D721Med (cell line): ENCODE measurements at places on chromosomes 7 and 10.

DNA sequence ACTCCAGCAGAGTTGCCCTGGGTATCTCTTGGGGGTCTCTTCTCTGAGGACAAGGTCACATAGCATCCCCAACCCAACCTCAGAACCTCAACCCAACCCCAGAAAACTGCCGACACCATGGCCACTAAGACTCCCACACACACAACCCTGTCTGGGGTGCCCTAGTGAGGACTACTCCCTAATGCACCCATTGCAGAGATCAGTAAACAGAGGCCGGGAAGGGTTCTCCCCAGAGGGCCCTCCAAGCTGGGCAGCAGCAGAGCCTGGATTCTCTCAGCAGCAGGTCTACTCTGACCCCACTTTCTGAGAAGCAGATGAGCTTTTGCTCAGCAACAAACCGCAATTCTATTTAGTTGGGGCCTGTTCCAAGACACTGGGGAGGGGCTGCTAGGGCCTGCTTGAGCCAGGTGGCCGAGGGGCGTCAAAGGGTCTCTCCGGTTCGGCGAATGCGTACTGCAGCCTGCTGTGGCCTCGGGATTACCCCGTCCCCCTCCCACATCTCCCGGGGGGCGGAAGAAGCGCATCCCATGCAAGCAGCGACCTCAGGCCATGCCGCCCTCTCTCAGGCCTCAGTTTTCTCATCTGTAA lies 828 bp downstream of the OGDHL start:
- no peak for DNase-seq

GRCh38 chr10:111109501-111110242 lies 32.8 kb downstream of the ADRA2A start:
- no peak for DNase-seq

- no peak for DNase-seq
Observed at GRCh38 chr10:71409516-71410104, 12.9 kb downstream of the CDH23 start.

- no peak for DNase-seq
Observed at GRCh38 chr10:30697806-30698205, 68.3 kb upstream of the LYZL2 start.

DNA sequence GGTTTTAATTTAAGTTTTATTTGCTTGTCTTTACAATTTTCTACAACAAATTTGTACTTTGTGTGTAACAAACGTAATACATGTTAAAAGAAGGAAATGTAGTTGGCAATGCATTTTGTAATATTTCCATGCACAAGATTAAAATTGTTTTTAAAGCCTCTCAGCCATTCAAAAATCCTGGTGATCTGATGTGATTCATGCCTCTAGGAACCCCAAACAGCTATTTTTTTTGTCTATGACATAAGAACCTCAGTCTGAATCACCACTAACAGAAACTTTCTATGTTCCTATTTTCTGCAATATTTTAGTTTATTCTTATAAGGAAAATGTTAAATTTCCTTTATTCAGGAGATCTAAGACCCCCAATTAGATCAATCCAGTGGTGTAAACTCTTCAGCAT lies 183.1 kb upstream of the YAE1 start:
- no peak for DNase-seq

DNA sequence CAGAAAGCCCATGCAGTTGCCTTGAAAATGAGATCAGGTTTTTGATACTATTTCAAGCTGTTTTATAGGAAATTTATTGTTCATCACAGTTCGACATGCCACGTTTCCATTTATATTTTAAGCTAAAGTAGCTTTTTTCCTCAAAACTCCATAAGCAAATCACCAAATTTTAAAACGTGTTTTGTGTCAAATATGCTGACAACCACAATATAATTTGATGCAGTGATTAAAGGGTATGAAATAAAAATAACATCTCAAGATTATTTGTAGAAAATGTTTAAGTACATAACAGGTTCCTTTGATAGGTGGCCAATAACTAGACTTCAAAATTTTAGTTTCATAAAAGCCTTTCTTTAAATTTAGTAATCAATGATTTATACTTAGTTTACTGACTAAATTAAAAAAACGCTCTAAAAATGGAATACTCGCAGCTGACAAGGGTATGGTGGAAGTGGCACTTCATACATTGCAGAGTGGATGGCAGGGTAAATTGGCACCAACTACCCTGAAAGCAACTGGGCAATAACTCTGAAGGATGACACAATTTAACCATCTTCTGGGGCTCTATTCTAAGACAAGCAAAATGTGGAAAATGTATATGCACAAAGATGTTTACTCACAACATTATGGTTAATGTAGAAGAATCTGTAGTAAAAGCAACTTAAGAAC lies 481.6 kb downstream of the TNS3 start:
- DNase-seq: no peak

GRCh38 chr7:27897001-27897400 lies 157.0 kb downstream of the TAX1BP1 start:
- no peak for DNase-seq

DNA sequence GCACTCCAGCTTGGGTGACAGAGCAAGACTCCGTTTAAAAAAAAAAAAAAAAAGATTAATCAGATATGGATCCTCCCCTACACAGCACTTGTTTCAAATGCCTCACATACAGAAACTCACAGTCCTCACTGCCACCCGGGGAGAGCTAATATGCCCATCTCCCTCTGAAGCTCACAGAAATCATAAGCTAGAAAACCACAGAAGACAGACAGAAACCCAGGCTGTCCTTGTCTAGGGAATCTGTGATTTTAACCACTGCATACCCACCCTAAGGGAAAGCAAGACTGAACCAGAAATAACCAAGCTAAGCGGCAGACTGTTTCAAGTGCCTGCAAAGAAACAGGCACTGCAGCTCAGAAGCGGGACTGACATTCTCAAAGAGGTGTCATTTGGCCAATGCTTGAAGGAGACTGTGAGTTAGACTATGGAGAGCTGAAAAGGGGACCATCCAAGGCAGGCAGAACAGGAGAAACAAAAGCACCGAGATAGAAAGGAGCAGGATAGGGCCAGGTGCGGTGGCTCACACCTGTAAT lies 37.6 kb downstream of the SLC37A3 start:
- DNase-seq: no peak

- DNase-seq: no peak
Observed at GRCh38 chr10:71603754-71604153, 115.8 kb downstream of the C10orf105 start.

- no peak for DNase-seq
Observed at GRCh38 chr10:102914781-102915180, 3.3 kb upstream of the CNNM2 start.

DNA sequence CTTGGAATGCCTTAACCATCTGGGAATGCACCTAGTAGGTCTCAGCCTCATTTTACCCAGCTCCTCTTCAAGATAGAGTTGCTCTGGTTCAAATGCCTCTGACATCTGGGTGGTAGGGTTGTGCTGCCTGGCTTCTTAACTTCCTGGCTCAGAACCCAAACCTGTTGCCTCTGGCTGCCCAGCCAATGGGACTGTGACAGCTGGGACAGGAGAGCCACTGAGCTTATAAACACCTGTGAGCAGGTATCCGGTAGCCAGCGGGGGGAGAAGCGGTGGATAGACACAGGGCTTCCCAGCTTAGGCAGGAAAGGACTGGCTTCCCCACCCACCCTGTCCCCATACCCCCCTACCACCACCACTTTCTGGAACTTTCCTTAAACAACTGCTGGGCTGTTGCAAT lies 115.8 kb upstream of the CARD11 start:
- no peak for DNase-seq

- no peak for DNase-seq
Observed at GRCh38 chr10:4450981-4451908, 374.8 kb upstream of the AKR1E2 start.

- no peak for DNase-seq
Observed at GRCh38 chr7:148290538-148290937, 300.0 kb upstream of the C7orf33 start.

DNA sequence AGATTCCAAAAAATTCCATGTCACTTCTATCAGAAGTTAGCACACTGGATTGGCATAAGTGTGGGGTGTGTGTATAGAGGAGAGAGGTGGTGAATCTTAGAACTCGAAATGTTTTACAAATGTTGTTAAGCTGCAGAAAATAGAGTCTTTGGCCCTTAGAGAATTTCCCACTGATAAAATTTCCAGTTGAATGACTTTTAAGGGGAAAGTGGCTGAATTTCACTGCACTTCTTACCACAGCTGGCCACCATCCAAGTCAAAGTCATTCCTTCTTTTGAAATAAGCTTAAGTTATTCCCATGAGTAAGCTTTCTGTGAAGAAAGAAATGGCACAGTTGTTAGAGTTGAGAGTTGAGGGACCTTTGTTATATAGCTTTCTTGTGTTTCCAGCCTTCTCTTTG lies 13.9 kb downstream of the VCL start:
- no peak for DNase-seq

GRCh38 chr7:137453356-137453755 lies 109.8 kb upstream of the PTN start:
- no peak for DNase-seq

DNA sequence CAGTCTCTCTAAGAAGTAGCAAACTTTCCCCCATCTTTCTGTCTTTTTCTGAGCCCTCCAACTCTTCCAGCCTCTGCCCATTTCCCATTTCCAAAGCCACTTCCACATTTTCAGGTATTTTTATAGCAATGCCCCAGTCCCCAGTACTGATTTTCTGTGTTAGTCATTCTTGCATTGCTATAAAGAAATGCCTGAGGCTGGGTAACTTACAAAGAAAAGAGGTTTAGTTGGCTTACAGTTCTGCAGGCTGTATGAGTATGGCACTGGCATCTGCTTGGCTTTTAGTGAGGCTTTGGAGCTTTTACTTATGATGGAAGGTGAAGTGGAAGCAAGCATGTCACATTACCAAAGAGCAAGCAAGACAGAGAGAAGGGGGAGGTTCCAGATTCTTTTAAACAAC lies 17.2 kb downstream of the PLCE1 start:
- DNase-seq: no peak

GRCh38 chr7:5359344-5359743 lies 64.3 kb downstream of the TNRC18 start:
- no peak for DNase-seq

GRCh38 chr7:135260930-135261721 lies 27.5 kb downstream of the STRA8 start:
- DNase-seq: no peak

DNA sequence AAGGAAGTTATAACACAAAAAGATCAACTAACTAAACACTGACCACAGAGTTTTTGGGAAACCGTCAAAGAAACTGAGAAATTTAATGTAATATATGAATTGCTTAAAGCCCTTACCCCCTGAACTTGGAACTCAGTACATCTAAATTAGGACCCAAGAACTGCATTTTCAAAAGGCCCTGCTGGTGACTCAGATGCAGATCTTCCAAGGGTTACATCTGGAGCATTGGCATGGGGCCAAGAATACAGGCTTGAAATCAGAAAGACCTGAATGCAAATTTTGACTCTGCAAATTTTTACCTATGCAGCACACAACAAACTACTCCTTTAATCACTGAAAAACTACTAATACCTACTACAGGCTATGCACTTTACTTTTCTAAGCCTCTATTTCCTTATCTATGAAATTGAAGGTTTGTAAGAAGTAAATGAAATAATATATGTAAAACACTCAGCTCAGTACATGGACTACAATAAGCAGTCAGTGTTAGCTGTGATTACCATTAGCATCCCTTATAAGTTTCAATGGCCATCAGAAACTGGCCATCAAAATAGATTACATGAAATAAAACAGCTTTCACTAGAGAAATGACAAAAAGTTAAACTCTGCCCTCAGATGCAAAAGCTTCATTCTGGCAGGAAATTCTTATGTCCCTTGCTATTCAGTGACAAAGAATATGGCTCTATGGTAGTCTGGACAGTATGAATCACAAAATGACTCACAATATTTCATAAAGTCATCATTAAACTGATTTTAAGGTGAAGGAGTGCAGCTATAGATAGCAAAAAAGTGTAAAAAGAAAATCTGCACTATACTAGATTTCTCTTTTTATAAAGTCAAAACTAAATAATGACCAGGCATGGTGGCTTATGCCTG lies 43.6 kb downstream of the NSUN6 start:
- DNase-seq: no peak

GRCh38 chr7:119802147-119802546 lies 470.8 kb upstream of the KCND2 start:
- no peak for DNase-seq

DNA sequence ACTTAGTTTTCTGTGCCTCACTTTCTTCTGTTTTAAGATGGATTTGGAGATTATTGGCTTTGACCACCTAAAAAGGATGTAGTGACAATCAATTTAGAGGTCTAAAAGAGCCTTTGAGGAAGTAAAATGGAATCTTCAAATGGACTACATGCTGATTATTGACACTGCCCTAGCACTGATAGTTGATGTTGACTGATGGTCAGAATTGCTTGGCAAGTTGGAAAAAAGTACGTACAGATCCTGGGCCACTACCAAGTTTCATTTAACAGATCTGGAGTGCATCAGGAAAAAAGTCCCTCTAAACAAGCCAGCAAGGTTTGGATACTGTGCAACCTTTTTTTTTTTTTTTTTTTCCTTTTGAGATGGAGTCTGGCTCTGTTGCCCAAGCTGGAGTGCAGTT lies 81.1 kb downstream of the TCF7L2 start:
- no peak for DNase-seq

DNA sequence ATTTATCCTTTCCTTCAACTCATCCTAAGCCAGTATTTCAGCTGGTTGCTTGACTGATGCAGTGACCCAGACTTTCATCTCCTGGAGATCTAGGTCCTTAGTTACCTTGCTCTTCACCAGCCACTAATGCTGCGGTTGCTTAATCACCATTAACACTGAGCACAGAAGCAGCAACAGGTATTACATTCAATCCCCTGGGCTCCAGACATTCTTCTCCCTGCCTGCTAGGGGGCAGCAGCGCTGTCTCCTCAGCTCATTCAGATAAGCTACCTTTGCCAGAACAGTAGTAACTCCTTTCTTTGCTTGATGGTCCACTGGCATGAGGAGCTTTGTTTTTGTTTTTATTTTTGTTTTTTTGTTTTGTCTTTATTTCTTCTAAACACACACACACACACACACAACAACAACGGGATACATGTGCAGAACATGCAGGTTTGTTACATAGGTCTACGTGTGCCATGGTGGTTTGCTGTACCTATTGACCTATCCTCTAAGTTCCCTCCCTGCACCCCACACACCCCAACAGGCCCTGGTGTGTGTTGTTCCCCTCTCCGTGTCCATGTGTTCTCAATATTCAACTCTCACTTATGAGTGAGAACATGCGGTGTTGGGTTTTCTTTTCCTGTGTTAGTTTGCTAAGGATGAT lies 1043.2 kb upstream of the C7orf33 start:
- DNase-seq: no peak

GRCh38 chr10:759898-760477 lies 70.5 kb upstream of the DIP2C start:
- no peak for DNase-seq

DNA sequence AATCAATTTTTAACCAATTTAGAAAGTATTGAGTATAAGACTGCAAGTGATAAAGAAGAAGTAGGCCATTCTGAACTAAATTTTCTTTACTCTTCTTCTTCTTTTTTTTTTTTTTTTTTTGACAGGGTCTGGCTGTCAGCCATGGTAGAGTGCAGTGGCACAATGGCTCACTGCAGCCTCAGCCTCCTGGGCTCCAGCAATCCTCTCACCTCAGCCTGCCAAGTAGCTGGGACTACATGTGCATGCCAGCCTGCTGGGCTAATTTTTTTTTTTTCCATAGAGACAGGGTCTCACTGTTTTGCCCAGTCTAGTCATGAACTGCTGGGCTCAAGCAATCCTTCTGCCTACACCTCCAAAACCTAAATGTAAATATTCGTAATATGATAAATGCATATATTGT lies 63.2 kb downstream of the DGKB start:
- no peak for DNase-seq

GRCh38 chr7:82194016-82194643 lies 249.4 kb downstream of the CACNA2D1 start:
- no peak for DNase-seq
